HAP-1 (cell line): ENCODE measurements at places on chromosomes 2 and 18.

DNA sequence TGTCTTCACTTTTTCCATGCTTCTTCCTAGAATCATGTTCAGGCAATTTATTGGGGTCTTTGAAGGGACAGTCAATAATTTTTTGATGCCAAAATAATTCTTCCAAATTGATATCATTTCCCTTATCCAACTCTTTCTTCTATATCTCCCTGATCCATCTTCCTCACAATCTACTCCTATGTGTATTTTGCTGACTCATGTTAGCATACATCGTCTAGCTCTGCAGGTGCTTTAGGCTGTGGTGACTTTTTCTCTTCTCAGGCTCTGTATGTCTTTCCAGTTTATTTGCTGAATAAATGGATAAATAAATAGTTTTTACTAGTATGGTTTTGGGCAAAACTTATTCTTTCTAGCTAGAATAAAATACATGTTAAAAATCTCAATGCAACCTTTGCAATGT is 1650.9 kb upstream of the TMEFF2 start:
- no peak for DNase-seq

GRCh38 chr2:143429932-143430679 is 300.9 kb downstream of the ARHGAP15 start:
- DNase-seq = no peak

GRCh38 chr2:136248242-136248641 is 130.3 kb upstream of the CXCR4 start:
- no peak for DNase-seq

- DNase-seq = no peak
Observed at GRCh38 chr2:102337481-102338386, 17.9 kb upstream of the IL18R1 start.

- no peak for DNase-seq
Observed at GRCh38 chr2:74252862-74253261, 54.4 kb downstream of the MTHFD2 start.

DNA sequence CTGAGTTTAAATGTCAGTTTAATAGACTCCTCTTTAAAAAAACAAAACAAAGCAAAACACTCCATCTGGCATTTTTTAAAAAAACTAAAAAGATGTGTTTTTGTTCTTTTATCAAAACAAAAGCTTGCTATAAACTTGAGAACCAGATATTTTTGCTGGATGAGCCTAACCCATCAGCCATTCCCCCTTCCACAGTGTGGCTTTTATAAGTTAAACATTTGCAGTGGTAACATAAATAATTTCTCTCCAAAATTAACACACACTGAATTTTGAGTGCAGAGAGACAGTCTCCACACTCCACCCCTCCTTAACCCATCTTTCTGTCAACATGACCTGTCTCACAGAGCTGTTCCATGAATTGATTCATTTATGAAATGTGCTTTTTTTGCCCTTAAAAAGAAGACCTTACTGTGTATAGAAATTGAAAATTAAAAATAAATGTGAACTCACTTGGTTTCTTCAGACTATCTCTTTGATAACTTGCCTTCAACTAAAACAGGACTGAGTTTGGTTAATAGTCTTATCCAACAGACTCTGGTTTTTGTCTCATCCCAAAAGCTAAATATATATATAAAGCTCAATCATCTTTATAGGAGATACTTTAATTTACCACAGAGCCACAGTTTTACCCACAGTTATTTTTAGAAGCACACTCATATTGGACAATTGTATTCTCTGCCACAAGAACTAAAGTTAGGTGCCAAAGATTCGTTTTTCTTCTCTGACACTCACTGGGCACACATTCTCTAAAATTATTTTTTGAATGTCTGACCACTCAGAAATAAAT is 64.8 kb upstream of the STK39 start:
- no peak for DNase-seq

DNA sequence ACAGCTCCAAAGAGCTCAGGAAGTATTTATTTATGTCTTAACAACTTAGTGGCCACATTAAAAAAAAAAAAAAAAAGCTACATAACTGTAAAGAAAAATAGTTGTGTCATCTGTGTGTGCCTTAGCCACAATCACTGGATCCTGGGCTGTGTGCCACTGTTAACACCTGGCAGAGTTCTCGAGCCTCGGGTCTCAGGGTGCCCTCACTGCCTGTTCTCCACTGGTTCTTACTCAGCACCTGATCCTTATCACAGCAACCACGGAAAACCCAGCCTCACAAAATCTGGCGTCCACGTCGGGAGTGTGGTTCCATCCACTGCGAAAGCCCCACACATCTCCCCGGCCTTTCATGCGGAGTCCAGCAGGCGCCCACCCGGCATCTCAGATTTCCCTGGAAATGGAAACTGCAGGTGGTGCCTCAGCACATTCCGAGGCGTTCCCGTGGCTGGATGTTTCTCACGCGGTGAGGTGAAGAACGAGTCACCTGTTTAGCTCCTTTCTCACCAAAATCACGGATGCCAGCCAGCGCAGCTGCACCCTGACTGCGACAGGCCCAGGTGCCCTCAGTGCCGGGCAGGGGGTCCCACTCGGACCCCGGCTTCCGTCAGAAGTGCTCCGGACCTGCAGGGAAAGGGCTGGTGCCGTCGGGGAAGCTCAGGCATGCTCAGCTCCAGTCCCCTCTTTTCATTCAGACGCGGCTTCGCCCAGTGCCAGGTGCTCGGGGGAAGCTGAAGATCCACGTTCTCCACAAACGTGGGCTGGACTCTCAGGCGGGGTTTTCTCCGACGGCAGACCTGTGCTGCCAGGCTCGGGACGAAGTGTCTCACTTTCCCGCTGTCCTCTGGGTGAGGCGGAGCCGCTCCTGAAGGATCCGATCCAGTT is 198.7 kb upstream of the SALL3 start:
- DNase-seq = no peak

DNA sequence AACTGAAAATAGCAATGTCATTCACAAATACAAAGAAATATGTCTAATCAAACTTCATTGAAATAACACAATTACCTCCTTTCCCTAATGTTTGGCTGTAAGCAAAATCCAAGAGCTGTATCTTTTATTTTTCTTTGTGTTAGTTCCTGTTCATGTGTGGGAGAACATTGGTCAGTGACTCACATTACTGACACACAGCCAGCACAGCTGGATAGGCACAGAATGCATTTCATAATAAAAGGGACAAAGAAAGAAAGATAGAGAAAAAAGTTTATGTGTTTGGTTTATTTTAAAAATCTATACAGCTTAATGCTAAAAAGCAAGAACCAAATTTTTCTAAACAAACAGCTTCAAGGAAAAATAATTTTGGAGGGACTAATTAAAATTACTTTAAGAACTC is 185.6 kb upstream of the COL3A1 start:
- no peak for DNase-seq

GRCh38 chr2:60354713-60355112 is 198.7 kb downstream of the BCL11A start:
- DNase-seq = no peak

GRCh38 chr2:109062859-109063700 is 65.9 kb upstream of the SH3RF3 start:
- DNase-seq = no peak

DNA sequence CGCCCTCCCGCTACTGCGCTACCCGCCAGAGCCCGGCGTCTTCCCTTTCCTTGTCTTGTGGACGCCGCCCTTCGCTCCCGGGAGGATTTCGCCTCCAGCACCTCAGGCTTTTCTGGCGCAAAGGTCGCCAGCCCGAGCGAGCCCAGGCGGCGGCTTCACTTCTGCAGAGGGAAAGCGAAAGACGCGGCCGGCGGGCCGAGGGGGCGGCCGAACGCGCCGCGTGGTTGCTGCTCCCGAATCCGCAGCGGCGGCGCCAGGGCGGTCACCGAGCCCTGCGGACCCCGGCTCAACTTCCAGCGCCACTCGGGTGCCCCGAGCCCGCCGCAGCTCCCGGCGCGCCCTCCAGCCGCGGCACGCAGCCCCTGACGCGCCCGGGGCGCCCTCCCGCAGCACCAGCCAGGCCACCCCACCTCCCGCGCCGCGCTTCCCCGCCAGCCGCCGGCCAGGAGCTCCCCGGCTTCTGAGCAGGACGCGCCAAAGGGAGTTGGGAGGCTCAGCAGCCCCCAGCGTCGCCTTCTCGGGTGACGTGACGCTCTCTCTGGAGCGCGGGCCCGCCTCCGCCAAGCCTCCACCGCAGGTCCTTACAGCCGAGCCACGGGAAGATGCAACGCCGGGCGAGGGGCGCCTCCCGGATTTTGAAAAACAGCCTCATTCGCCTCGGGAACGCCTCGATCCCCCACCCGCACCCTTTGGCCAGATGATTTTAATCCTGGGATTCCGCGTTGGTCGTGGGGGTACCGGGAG is 84.9 kb upstream of the EPB41L3 start:
- DNase-seq = peak; percentile 3

DNA sequence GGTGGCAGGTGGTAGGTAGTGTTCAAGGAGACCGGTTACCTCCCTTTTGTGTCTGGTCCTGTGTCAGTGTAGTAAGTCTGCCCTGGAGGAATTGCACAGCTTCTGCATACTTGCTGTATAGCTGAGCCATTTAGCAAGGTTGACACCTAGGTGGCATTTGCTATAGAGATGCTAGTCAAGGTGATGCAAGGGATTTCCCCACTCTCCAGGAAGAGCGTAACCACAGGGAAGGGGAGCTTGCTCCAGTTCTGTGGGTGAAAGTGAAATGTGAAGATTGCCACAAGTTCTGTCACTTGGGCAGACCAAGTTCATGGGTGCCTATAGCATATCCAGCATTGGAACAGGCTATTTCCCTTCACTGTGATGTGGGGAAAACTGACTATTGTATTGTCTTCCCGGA is 28.1 kb downstream of the NAT8 start:
- DNase-seq = no peak

DNA sequence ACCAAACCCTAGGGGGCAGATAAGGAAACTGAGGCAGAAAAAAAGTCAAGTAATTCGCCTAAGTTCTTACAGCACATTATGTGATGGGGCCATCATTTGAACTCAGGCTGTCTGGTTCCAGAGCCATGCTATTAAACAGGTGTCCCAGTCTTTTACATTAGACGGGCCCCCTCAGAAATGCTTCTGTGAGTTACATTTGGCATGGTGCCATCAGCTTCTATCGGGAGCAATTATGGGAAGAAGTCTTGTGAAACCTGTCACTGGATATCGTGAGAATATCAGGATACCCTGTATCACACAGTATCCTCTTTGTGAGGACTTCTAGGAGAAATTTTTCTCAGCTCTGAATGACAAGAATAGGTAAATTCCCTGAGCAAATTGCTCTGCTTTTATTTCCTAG is 143.7 kb upstream of the NOSTRIN start:
- no peak for DNase-seq

DNA sequence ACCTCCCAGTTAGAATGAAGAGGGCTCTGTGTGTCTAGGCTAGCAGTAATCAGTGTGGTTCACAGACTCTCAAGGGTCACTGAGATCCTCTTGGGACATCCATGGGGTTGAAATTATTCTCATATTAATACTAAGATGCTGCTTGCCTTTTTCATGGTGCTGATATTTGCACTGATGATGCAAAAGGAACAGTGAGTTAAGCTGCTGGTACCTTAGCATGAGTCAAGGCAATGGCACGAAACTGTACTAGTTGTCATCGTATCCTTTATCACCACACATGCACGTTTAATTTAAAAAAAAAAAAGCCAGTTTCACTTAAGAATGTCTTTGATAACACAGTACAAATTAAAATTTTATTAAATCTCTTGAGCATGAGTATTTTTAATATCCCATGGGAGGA is 151.9 kb upstream of the TANK start:
- no peak for DNase-seq

DNA sequence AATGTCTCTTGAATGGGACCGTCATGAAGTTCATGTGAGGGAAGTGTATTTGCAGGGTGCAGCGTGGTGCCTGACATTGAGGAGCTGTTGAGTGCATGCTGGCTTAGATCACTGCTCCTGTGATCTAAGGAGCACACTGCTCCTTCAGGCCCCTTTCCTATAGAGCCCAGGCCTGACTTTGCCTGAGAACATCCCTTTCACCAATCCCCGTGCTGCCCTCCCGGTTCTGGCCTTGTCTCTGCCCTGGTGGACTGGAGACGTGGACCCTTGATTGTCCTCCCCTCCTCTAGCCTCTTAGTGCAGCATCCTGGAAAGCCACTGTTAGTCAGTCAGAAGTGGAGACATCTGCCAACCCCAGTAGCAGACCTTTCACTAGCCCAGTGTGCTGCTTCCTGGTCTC is 323.6 kb upstream of the HS6ST1 start:
- DNase-seq = no peak

GRCh38 chr2:196914867-196915460 is 11.5 kb downstream of the PGAP1 start:
- DNase-seq = no peak

- DNase-seq = no peak
Observed at GRCh38 chr18:76678248-76678647, 144.1 kb upstream of the ZNF236 start.

GRCh38 chr2:217794133-217794986 is 208.4 kb downstream of the TNS1 start:
- DNase-seq = no peak

DNA sequence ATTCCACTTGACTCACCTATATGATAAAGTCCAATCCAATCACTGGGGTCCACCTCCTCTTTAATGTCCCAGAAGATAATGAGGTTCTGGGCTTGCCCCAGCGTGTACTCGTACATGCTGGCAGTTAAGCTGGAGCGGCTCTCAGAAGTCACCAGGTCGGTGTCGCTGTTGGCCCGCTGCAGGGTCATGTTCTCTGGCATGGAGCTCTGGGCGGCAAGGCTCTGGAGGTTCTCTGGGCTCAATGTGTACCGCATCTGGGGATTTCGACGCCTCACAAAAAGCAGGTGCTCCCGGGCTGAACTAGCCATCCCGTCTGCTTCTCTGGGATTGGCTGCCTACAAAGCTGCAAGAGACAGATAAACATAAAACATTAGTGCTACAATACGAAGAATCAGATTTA is 206.4 kb upstream of the CCDC150 start:
- DNase-seq = no peak

DNA sequence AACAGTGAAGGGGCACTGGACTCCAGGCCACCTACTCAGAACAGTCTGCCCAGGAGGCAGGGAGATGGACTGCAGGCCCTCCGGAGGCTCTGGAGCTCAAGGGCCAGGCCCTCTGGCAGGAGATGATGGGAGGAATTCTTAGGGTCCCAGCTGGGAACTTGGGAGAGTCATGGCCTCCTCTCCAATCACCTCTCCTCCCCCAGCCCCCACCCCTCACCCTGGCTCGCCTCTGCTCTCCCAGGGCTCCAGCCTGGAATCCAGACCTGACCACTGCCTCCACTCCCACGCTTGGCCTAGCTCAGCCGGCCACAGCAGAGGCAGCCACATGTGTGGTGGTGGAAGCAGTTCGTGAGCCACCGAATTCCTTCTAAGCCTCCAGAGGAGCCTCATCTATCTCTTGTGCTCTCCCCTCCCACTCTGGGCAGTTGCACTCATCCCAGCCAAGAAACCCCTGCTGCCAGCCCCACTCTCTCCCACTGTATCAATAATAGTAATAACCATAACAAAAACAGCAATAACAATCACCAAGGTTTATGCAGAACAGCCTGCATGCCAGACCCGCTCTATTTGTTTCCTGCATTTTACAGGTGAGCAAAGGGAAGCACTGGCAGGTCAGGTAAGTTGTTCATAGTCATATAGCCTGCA is 67.4 kb downstream of the TNS1 start:
- DNase-seq = no peak

- no peak for DNase-seq
Observed at GRCh38 chr2:64987001-64987955, 1.9 kb upstream of the SLC1A4 start.

GRCh38 chr2:28338046-28338817 is 54.4 kb upstream of the FOSL2 start:
- no peak for DNase-seq

- DNase-seq = no peak
Observed at GRCh38 chr2:236219411-236219810, 44.8 kb downstream of the ASB18 start.

GRCh38 chr2:70574618-70575017 is 21.0 kb upstream of the TGFA start:
- no peak for DNase-seq

- DNase-seq = no peak
Observed at GRCh38 chr18:12470382-12471075, 62.8 kb downstream of the PRELID3A start.
